ENCODE measurements at places on chromosomes 5 and 9.

DNA sequence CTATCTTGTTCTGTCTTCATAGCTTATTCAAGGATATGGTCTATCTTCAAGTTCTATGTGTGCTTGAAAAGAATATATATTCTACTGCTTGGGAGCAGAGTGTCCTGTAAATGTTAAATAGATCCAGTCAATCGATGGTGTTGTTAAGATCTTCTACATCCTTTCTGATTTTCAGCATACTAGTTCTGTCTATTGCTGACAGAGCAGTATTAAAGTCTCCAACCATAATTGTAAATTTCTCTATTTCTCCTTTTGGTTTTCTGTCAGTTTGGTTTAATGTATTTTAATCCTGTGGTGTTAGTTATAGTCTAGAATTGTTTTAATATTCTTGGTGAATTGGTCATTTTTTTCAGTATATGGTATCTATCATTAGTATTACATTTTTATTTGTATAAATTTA is 124.0 kb upstream of the COX7C start:
- DNase-seq, result no peak

- no peak for DNase-seq
Observed at GRCh38 chr5:170311511-170312300, 14.1 kb upstream of the LCP2 start.

- DNase-seq, result no peak
Observed at GRCh38 chr5:50958852-50959457, 292.5 kb downstream of the PARP8 start.

- no peak for DNase-seq
Observed at GRCh38 chr9:117307701-117308100, 107.2 kb downstream of the ASTN2 start.

All from stimulated activated CD4-positive, alpha-beta T cell treated with anti-CD3 and anti-CD28 coated beads, TNF-alpha, amount 100 ng/mL, for 1 hour (primary cell).